Esophagus muscularis mucosa (tissue), 4 donors: ENCODE measurements at places on chromosomes 16 and 17. TPM values are rescaled to one million over a fixed set of nuclear protein-coding genes. Genes with fewer than 3 reads are reported as not detected.

Gene FNDC8
- not detected for total RNA-seq

Gene KRTAP3-1
- not detected for total RNA-seq

Gene OR1A1
- not detected for total RNA-seq

Gene OTOP2
- total RNA-seq = not detected

Gene CDR2L
- total RNA-seq = 17.4 TPM

Gene ERBB2
- 67.7 TPM for total RNA-seq

Gene CUEDC1
- total RNA-seq = 30.3 TPM

Gene TBC1D3I
- total RNA-seq = not detected

Gene GNAO1
- total RNA-seq = 3.7 TPM

Gene DLG4
- total RNA-seq = 18.5 TPM

Gene HSD17B2
- not detected for total RNA-seq

Gene KRT9
- not detected for total RNA-seq

Gene DOC2A
- total RNA-seq = not detected

Gene CCDC154
- not detected for total RNA-seq

Gene WFDC1
- total RNA-seq = 29.9 TPM

Gene ELOB
- 199 TPM for total RNA-seq

Gene SYCE1L
- not detected for total RNA-seq

Gene SHBG
- not detected for total RNA-seq

Gene IGF2BP1
- total RNA-seq = not detected

Gene CES1
- 12.4 TPM for total RNA-seq

Gene TMIGD1
- not detected for total RNA-seq

Gene MNT
- total RNA-seq = 17.4 TPM

Gene KCNJ18
- total RNA-seq = not detected

Gene TMC8
- 1.4 TPM for total RNA-seq

Gene ADAD2
- not detected for total RNA-seq

Gene SRRM2
- 299 TPM for total RNA-seq

Gene NEUROD2
- total RNA-seq = not detected

Gene MT3
- 5.0 TPM for total RNA-seq

Gene HS3ST3B1
- total RNA-seq = 2.5 TPM

Gene FAM83G
- total RNA-seq = 3.7 TPM

Gene BEAN1
- not detected for total RNA-seq

Gene SOST
- total RNA-seq = not detected

Gene NOD2
- total RNA-seq = 2.4 TPM

Gene CD68
- total RNA-seq = 51.3 TPM

Gene HS3ST3A1
- 7.9 TPM for total RNA-seq

Gene KRT33A
- total RNA-seq = not detected

Gene AURKB
- not detected for total RNA-seq

Gene C16orf74
- total RNA-seq = 0.83 TPM

Gene TRIM47
- 147 TPM for total RNA-seq

Gene ASIC2
- not detected for total RNA-seq

Gene ATMIN
- total RNA-seq = 28.2 TPM

Gene TBC1D28
- not detected for total RNA-seq

Gene NAGS
- 3.4 TPM for total RNA-seq

Gene SCIMP
- 1.6 TPM for total RNA-seq

Gene MPRIP
- 124 TPM for total RNA-seq

Gene MIEN1
- total RNA-seq = 51.7 TPM

Gene ARL16
- 38.3 TPM for total RNA-seq

Gene ASGR2
- total RNA-seq = 0.32 TPM

Gene SETD1A
- total RNA-seq = 25.4 TPM

Gene CEP295NL
- 3.5 TPM for total RNA-seq

Gene NEURL4
- 13.9 TPM for total RNA-seq

Gene USB1
- total RNA-seq = 51.1 TPM

Gene PHKG2
- total RNA-seq = 25.8 TPM

Gene SLFN12
- total RNA-seq = 11.2 TPM

Gene NXPH3
- total RNA-seq = 37.8 TPM

Gene CASKIN1
- under 0.01 TPM for total RNA-seq

Gene TP53TG3B
- total RNA-seq = not detected

Gene CCDC144A
- total RNA-seq = 3.7 TPM
